ENCODE measurements at places on chromosomes 5 and 9.

DNA sequence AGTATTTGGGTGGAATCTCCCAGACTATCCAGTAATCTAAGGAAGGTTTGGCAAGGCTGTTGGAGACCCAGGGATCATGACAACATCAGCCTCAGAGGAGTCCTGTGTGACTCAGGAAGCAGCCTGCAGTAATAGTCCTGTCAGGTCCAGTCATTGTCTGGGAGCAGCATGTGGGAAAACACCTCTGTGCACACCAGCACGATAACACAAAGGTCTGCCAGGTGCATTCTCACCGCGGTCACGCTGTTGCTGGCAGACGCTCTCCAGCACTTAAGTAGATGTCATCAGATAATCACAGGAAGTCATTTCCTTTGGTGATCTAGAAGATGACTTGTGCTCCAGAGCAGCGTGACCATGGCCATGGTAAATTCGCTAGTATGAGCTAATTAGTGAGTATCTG is 99.2 kb upstream of the IQGAP2 start:
- no peak for DNase-seq

GRCh38 chr5:174523311-174524071 is 200.9 kb upstream of the MSX2 start:
- DNase-seq, result no peak

DNA sequence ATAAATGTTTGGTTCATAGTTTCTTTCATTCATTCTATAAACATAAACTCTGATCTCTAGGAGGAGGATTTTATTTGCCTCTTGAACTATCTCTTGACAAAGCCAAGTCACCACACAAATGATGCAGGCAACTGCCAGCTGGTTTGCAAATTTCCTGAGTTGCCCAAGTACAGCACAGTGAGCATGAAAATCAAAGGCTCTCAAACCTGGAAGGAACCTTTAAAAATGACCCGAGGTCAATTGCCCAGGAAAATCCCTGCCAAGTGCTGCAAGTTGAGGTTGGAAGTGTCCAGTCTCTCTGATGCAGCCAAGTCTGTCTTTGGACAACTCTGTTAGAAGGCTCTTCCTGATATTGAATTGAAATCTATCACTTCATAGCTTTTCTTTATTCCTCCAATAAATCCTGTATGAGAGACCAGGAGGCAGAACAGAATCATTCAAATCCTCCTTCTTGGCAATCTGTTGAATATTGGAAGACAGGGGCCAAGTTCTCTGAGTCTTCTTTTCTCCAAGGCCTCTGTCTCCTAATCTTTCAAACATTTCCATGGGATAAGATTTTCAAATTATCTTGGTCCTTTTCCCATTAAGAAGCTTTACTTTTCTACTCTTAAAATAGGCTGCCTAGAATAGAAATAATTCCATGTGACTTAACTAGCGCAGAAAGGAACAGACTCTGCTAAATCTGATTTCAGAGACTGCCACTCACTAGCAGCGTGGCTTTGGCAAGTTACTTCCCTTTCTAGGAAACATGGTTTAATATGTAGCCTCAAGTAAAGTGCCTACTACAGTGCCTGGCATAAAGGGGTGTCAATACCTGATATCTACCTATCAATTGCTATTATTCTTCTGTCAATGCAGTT is 159.2 kb downstream of the SNX18 start:
- DNase-seq, result no peak

GRCh38 chr9:34291423-34291822 is 37.6 kb downstream of the KIF24 start:
- no peak for DNase-seq

GRCh38 chr9:34500623-34501267 is 22.0 kb downstream of the ENHO start:
- DNase-seq, result no peak

DNA sequence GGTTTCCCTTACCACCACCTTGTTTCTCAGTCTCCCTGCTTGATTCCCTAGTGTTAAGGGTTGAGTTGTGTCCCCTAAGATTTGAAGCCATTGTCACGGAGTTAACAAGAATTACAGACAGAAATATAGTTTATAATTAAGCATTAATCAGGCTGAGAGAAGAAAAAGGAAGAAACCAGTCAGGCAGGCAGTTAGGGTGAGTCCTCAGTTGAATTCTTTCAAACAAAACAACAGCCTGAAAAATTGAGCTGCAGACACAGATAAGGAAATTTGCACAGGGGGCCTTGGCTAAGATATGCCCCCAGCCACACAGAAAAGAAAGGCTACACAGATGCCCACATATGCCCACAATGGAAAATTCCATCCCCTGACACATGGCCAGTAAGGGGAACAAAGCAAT is 111.7 kb upstream of the RAI14 start:
- DNase-seq, result no peak

DNA sequence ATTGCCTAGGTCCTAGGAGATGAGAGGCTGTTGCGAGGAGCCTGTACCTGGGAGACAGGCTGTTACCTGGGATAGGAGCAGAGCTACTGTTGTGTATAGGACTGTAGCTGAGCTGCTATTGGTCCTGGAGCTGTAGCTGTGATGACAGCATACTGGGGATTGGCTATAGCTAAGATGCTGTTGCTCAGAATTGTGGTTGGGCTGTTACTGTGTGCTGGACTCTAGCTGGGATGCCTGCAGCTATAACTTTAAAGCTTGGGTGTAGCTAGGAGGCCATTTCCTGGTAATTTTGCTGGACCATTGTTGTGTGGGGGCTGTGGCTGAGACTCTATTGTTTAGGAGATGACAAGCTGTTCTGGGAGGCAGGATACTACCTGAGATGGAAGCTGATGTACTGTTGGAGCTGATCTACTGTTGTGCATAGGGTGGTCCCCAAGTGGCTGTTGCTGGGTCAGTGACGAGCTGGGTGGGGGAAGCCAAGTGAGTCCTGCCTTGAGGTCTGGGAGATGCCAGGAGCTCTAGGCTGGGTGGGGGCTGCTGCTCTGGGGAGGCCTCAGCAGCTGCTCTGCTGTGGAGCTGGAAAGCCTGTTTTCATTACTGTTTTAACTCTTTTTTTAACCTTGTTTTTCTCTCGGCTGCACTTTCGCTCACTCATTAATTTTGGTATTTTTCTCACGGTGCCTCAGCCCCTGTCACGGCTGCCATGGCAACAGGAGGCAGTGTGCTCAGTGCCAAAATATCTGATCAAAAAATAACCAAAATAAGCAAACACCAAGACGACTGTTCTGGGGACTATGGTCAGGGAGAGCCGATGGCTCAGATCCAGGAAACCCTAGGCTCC is 3.0 kb upstream of the PCDH1 start:
- no peak for DNase-seq

GRCh38 chr5:157665467-157666070 is 5.8 kb upstream of the C5orf52 start:
- DNase-seq, result peak; percentile 37

DNA sequence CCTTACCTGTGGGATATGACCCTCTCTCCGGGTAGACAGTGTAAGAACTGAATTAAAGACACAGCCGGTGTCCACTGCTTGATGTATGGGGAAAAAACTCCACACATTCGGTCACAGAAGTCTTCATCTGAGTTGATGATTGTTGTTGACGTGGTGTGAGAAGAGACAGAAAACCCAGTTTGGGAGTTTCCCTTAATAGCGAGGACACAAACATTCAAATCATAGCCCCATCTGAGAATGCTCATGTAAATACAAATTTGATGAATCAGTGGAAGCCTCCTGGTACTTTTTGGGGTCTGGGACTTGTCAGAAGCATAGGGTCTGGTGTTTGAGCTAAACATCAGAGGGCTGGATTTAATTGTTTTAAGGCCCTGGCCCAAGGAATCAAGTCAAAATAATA is 11.0 kb downstream of the HAVCR1 start:
- no peak for DNase-seq

- DNase-seq, result no peak
These were observed 193.8 kb downstream of the SMARCA2 start for GRCh38 chr9:2208991-2209390.

DNA sequence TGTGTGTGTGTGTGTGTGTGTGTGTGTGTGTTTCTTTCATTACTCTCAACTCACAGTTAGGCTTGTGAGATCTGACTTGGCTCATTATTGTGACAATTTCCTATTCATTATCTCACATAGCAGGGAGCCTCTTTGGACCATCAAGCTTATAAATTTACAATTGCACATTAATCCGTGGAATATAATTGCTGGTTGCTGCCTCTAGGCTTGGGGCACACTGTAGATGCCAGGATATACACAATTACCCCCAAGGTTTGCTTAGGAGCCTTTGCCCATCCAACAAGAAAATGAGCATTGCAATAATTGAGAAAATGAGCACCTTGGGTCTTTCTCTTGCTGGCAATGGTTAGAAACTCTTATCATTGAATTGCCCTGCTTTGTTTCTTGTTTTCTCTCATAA is 161.6 kb upstream of the DMRTA1 start:
- DNase-seq, result no peak

- DNase-seq, result no peak
These were observed 5.2 kb upstream of the ANKS6 start for GRCh38 chr9:98801561-98801960.

GRCh38 chr9:100590481-100590880 is 12.6 kb downstream of the CAVIN4 start:
- DNase-seq, result peak; percentile 16

DNA sequence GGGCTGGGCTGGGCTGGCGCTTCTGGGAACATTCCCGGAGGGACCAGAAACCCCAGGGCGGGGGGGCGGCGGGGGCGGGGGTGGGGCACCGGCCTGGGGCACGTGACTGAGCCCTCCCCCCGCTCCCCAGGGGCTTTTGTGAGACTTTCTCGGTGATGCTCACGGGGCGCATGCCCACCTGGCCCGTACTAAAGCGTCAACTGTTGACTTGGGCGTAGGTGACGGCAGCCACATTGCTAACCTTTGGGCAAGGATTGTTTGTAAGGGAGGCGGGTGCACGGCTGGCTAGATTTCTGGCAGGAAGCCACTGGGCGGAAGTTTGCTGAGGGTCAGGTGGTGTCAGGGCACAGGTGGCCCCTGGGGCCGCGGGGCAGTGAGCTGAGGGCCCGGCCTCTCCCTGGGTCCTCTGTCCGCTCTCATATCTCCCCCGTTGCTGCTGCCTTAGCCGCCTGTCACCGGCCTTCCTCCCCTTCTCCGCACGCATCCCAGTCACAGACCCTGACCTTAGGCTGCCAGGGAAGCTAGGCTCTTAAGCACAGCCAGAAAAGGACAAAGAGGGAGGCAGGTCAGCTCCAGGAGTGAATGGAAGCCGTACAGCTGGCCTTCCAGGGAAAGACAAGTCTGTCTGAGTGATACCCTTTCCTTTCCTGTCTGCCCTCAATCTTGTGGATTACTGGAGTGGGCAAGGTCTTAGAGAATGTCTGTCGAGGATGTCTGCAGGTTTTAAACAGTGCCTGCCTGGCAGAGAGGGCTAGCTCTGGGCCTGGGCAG is 812 bp downstream of the CACFD1 start:
- no peak for DNase-seq

GRCh38 chr5:22835686-22836085 is 17.5 kb downstream of the CDH12 start:
- no peak for DNase-seq

DNA sequence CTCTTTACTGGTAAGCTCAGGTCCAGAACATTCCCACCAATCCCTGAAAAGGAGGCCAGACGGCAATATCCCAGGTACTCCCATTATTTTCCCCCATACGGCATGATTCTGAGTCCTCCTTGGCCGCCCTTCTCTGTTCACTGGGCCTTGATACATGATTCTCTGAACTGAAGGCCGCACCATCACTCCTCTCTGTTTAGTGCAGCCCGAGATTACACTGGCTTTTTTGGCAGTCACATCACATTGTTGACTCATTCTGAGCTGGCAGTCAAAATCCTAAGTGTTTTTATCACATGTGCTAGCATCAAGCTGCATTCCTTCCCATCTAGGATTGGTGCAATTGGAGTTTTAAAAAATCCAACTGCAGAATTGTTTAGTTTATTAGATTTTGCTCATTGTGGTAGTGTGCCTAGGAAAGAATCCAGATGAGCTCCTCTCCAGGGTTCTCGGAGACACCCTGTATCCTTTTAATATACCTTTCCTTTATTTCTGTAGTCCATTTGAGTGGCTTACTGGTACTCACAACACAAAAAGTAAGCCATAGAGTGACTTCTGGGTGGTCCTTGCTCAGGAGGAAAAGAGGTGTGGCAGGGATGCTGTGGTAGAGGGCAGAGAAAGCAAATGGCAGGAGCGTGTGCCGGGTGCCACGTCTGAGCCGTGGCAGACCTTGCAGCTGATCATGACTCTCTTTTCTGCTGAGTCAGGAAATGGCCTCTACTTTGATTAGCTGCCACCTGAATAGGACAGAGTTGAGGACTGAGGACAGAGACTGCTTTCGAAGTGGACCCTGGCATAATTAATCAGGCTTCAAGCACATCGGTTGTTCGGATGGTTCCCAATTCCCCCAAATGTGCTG is 121.1 kb upstream of the IL12B start:
- peak; percentile 93 for DNase-seq

- DNase-seq, result no peak
These were observed 11.3 kb downstream of the AHRR start for GRCh38 chr5:332843-333242.

DNA sequence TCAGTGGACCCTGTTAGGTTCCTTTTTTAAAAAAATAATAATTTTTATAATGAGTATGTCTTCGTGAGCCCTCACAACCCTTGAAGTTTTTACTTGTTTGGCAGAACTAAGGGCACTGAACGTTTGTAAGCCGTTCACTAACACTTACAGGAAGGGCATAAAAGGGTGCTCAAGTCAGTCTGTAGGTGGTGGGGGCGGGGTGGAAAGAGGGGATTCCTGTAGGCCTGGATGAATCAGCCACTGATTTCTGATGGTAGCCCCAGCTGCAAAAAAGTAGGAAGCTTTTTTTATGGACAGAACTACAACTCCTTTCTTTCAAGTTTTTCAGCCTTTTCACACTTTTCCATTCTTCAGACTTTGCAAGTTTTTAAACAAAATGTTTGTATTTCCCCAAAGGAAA is 35.8 kb downstream of the PIK3R1 start:
- no peak for DNase-seq

DNA sequence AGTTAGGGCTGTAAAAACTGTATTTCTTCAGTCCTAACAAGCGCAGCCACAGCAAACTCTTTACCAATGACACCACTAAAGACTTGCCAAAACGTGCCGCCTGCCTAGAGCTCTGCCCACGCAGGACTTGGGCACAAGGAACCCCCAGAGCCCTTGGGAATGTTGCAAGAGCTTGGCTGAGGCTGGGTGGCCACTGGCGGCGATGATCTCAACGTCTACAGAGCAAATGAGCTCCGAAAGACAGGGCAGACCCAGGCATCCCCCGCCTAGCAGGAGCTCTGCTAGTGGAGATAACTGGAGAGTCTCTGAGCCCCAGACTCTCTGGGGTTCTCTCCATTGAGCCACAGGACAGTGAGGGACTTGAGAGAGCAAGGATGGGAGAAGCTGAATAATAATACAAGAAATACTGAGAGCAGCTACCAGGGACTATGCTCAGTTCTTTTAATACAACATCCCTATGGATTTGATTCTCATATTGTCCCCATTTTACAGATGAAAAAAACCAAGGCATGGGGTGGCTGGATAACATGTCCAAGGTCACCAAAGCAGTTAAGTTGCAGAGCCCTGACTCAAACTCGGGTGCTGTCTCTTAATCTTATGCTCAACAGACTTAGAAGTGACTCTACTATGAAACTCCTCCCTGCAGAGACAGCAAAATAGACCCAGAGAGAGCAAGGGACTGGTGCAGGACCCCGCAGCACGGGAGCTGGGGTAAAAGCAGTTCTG is 32.5 kb downstream of the SHB start:
- no peak for DNase-seq

Measured in fibroblast of skin of left quadriceps (primary cell).